ENCODE measurements at places on chromosomes 2 and 18.
A peak's percentile ranks its signal among the peaks of the same experiment; 100 is the strongest.

DNA sequence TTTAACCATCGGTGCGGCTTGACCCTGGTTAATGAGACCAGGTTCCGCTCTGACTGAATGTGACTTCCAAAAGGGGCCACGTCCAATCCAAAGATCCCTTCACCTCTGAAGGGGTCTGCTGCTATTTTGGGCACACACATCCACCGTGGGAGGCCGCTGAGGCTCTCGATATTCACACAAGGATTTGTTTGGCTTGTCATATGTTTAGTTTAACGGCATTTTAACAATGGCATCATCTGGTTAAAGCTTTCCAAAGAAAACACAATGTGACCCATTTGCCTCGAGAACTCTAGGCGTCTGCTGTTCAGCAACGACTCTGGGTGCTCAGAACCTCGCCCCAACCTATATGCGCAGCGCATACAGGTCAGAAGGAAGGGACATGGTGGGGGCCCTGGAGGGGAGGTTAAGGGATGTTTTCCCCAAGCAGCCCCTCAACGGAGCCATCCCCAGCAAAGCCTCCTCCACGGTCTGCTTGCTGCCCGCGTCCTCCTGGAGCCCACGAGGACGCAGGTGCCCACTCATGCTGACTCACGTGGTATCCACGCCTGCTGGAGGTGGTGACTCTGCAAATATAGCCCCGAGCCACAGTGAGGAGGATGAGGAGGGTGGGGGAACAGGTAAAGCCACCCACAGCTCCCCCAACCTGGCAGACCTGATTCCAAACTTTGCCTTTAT is 260.3 kb downstream of the HDAC4 start:
- no peak for DNase-seq

- no peak for DNase-seq
Observed at GRCh38 chr2:160909781-160910242, 250.4 kb upstream of the TANK start.

DNA sequence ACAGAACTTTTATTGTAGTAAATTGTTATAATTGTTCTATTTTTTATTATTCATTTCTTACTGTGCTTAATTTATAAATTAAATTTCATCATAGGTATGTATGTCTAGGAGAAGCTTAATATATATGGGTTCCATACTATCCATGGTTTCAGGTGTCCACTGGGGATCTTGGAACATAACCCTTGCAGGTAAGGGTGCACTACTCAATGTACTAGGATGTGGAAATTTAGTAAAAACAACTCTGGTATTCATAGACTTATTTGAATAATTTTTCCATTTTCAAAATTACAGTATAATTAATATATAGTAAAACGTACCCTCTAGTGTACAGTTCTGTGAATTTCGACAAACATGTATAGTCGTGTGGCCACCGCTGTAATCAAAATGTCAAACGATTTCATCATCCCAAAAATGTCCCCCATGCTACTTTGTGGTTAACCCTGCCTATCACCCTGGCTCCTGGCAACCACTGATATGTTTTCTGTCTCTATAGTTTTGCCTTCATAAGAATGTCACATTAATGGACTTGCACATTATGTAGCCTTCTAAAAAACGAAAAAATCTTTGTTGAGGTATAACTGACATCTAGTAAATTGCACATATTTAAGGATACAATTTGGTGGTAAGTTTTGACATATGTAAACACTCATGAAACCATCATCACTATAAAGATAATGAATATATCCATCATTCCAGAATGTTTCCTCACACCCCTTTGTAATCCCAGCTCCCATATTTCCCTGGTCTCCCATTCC is 45.7 kb downstream of the ARL5A start:
- no peak for DNase-seq

DNA sequence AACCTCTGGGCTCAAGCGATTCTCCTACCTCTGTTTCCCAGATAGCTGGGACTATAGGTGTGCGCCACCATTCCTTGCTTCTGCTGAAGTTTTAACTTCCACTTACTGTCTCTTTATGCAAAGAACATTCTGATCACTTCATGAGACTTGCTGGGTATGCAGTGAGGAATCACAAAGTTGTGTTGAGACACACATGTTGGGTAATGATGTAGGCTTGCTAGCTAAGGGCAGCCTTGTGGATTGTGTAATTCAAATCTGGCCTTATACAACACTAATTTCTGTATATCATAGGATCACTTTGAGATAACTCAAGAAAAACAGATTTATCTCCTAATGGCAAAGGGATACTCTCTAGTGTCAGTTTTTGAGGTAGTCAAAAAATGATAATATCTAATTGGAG is 24.2 kb downstream of the XRCC5 start:
- no peak for DNase-seq

DNA sequence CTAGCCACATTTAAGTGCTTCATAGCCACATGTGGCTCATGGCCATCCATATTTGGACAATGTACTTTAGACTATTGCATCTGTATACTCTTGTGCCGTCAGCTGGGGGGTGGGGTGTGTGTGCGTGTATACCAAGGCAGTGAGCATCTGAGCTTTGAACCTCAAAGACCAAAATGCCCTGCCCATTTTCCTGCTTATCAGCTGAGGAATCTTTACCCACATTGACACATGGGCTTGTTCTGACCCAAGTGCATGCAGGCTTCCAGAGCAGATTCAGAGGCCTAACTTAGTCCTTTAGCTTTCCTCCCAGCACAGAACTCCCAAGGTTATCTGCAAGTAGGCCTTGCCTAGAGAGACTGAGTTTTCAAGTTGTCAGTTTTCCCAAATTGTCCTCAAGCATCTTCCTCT is 11.1 kb upstream of the MOCOS start:
- DNase-seq: no peak

DNA sequence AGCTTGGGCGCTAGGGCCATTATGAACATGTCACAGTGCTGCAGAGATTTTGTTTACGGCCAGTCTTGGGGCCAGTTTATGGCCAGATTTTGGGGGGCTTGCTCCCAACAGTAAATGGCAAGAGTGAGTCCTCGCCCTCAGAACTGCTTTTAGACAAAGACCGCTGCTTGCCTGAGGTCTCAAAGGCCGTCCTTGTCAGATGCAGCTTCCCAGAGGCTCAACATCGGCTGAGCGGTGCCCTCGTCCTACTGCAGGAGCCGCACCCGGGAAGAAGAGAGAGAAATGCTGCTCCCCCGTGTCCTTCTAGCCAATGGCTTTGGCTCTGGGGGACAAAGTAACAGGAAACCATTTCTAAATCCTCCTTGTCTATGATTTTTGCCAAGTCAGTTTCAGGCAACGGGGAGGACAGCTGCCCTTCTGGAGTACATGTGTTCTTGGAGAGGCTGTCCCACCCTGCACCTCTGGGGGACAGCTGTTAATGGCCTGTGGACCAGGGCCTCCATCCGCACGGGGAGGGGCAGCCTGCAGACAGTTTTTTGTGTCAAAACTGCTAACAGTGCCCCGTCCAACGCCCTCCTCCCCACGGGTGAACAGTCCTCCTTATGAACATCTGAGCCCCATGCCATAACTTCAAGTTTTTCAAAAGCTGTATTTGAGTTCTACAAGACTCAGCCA is 66.1 kb downstream of the C18orf63 start:
- DNase-seq: no peak

DNA sequence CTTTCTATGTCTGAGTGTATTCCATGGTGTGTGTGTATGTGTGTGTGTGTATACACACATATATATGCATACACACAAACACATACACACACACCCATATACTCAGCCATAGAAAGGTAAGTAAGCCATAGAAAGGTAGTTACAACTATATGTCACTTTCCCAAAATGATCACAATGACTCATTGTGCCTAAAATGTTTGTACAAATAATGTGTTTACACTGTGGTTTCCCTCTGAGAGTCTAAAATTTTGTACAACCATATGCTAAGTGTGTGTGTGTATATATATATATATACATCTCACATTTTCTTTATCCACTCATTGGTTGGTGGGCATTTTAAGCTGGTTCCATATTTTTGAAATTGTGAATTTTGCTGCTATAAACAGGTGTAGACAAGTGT is 55.3 kb upstream of the CSRNP3 start:
- no peak for DNase-seq

GRCh38 chr2:227363756-227364155 is 15.3 kb downstream of the TM4SF20 start:
- DNase-seq: no peak

GRCh38 chr2:226754821-226755604 is 44.6 kb downstream of the IRS1 start:
- no peak for DNase-seq

GRCh38 chr2:234293973-234294372 is 202.9 kb downstream of the ARL4C start:
- no peak for DNase-seq

GRCh38 chr18:23689031-23689615 is at the start of gene LAMA3:
LAMA3 (plus strand) TSS chr18:23689453; CDS start chr18:23689684, 231 bp downstream.
- peak; percentile 4 for DNase-seq

DNA sequence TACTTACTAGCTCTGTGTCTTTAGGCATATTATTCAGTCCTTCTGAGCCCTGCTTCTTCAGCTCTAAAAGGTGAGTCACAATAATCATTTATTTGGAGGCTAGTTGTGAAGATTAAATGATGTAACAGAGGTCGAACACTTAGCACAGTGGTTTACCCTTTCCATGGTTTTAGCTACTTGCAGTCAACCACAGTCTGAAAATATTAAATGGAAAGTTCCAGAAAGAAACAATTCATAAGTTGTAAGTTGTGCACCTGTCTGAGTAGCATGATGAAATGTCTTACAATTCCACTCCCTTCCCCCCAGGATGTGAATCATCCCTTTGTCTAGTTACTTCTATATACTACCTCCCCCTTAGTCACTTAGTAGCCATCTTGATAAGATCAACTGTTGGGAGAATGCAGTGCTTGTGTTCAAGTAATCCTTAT is 217.6 kb upstream of the THUMPD2 start:
- DNase-seq: no peak

DNA sequence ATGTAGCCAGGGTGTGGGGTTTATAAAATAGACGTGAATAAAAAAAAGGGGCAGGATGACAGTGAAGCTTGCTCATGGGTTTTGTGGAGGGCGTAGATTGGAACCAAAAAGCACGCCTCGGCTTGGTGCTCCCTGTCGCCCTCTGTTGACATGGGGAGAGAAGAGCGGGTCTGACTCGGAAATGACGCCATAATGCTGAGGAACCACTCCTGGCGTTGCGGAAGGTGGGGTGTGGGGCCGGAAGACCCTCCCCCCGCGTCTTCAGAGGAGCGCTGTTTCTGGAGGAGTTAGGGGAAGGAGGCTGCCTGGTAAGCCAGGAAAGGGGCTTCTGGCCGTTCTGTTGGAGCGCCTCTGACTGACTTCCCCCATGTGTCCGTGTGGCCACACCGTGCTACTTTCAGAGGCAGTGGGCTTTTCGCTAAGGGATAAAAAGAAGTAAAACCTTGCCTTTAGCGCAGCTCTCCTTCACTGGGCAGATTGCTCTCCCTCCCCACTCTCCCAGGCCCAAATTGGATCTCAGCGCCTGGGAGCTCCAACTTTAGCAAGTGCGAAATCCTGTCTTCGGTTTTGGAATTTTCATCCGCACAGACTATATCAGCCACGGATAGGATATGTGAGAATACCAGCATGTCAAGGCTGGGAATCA is 42.8 kb downstream of the PLEKHA3 start:
- peak; percentile 73 for DNase-seq

DNA sequence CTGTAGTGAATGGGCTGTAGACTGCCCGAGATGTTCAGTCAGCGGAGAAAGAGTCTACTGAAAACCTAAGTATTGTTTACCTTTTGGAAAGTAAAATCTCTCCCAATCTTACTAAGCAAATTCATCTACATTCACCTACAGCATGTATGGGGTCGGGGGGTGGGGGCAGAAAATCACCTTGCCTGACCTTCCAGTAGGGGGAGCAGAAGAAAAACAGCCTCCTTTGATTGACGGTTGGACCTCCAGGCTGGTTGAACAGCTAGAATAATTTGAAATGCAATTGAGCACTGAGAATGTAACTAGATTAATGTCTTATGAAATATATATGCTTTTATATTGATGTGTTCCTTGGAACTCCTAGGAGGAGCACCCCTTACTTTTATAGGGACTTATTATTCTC is 10.0 kb downstream of the LRATD1 start:
- no peak for DNase-seq

- no peak for DNase-seq
Observed at GRCh38 chr2:77797088-77797487, 274.9 kb upstream of the LRRTM4 start.

DNA sequence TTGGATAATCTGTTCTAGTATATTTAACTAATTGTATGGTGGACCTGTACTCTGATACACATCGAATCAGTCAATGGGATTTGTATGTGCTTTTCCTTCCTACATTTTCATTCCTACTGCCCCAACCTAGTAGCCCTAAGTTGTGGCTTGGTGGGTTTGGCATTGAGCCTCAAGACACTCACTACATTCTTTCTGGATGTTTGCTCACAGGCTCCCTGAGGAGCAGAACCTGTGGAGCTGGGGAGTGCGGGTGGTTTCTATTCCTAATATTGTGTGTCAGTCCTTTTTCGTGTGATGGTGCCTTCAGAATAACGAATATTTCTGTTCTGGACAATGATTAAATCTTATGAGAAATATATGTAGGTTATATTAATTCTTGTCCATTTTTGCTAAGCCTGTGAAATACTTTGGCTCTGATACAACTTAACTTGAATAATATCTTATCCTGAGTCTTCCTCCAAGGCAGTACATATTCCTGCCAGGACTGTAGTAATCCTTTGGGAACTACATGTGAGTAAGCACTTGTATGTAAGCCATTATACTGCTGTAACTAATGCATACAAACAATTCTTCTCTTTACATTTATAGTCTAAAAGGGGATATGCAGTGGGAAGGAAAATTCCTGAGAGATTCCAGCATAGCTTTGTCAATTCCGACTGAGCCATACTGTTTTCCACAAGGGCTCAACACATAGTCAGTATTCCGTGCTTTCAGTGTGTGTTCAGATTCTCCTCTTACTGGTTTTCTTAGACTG is 150.6 kb downstream of the AGPS start:
- no peak for DNase-seq

GRCh38 chr2:55391615-55392242 is 27.9 kb downstream of the CCDC88A start:
- no peak for DNase-seq

GRCh38 chr2:156474401-156474800 is 38.2 kb downstream of the GPD2 start:
- DNase-seq: no peak

- no peak for DNase-seq
Observed at GRCh38 chr18:25253779-25254178, 98.2 kb downstream of the ZNF521 start.

- no peak for DNase-seq
Observed at GRCh38 chr2:24409700-24410556, 49.6 kb upstream of the ITSN2 start.
